ELR (cell line): ENCODE measurements at places on chromosomes 4 and X.
A peak's percentile ranks its signal among the peaks of the same experiment; 100 is the strongest.

DNA sequence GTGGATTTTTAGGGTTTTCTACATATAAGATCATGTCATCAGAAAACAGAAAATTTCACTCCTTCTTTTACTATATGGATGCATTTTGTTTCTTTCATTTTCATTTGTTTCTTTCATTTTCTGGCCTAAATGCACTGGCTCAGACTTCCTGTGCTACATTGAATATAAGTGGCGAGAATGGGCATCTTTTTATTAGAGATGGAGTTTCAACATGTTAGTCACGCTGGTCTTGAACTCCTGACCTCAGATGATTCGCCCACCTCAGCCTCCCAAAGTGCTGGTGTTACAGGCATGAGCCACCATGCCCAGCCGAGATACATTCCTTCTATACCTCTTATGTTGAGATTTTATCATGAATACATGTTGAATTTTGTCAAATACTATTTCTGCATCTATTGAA is 61.8 kb downstream of the BRWD3 start:
- DNase-seq, result peak; percentile 52

DNA sequence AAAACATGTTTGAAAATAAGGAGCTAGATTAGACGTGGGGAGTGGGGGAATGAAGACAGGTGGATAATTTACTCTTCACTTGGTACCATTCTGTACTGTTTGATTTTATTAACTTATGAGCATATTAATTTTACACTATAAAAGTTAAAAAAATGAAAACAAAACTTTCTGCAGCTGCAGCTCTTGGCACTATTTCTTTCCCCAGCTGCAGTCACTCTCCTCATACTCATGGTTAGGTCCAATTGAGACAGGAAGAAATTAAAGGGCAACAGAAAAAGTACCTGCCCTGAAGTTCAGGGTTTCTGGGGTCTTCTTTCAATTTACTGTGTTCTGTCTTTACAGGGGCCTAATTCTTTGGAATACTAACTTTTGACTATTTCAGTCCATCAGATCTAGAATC is 15.4 kb downstream of the MAD2L1 start:
- DNase-seq, result no peak

DNA sequence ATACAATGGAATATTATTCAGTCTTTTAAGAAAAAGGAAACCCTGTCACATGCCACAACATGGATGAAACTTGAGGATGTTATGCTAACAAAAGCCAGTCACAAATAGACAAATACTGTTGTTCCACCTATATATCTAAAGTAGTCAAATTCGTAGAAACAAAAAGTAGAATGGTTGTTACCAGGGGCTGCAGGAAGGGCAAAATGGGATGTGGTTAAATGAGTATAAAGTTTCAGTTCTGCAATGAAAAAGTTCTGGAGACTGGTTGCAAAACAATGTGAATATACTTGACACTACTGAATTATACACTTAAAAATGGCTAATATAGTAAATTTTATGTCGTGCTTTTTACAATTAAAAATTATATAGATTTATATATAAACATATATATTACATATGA is 12.2 kb downstream of the SPOCK3 start:
- no peak for DNase-seq

- no peak for DNase-seq
Observed at GRCh38 chr4:164192844-164193243, 561.1 kb upstream of the SMIM31 start.

DNA sequence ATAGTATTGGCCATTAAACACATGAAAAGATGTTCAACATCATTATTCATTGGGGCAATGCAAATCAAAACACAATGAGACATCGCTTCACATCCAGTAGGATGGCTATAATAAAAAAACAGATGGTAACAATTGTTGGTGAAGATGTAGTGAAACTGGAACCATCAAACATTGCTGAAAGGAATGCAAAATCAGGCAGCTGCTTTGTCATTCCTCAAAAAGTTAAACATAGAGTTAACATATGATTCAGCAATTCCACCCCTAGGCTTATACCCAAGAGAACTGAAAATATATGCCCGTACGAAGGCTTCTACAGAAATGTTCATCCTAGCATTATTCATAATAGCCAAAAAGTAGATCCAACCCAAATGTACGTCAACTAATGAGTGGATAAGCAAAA is 144.0 kb upstream of the NAP1L5 start:
- no peak for DNase-seq

- DNase-seq, result no peak
Observed at GRCh38 chr4:87257523-87257922, 37.1 kb upstream of the KLHL8 start.

GRCh38 chr4:113588895-113589668 is 172.5 kb downstream of the CAMK2D start:
- no peak for DNase-seq

- DNase-seq, result no peak
Observed at GRCh38 chrX:24890677-24891076, 125.1 kb downstream of the ARX start.

DNA sequence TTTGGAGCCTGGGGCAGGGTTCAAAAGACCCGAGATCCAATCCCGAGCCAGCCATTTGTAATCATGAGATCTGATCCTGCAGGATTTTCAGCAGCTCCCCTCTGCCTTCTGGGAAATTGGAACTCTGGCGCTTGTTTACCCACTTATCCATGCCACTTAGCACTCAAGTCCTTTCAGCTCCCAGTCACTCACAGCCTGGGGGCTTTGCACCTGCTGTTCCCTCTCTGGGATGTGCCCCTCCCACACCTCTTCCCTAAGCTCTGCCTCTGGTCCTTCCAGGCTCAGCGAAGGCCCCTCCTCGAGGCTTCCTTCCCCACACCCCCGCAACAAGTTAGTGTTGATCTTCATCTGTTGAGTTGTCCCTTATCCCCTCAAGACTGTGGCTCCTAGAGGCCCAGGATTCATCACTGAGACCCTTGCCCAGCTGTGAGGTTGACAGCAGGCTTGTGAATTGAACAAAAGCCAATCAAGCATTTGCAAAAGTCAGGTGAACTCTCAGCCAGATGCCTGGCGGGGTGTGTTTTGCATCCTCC is 99.1 kb upstream of the AFAP1 start:
- DNase-seq, result no peak

GRCh38 chr4:158965226-158965625 is 137.7 kb upstream of the RAPGEF2 start:
- no peak for DNase-seq

- no peak for DNase-seq
Observed at GRCh38 chrX:110268886-110269285, 49.0 kb downstream of the AMMECR1 start.

DNA sequence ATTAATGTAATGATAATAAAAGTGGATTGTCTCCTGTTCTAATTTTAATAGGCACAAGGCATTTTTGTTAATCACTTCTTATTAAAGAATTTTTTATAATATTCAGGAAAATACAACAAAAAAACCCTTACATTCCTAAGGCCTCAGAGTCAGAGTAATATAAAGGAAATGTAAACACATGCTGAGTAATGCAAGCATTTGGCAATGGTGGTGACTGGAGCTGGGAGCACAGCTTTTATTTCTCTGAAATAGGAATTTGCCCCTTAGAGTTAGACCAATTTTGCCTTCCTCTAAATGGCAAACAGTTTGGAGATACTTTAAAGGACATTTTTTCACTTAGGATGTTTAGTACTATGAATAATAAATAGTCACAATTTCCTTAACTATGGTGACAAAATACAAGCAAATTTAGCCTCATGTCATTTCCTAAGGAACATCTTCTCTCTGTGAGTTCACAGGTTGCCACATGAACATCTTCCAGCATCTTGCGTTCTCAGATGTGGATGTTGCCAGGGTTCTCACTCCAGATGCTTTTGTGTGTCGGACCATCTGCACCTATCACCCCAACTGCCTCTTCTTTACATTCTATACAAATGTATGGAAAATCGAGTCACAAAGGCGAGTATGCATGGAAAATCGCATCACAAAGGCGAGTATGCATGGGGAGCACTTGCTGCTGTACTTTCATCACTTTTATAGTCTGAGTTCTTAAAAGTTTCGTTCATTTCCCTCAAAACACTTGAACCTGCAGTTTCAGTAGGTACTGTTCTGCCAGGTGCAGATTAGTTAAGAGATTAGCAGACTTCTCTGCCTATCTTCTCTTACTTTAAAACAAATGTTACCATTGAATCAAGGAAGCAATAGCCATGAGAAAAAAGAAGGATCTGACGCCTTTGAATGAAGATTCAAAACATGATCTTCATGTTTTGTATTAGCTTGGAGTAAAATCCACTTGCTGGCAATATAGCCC is 15.9 kb upstream of the F11 start:
- DNase-seq, result peak; percentile 51

- DNase-seq, result no peak
Observed at GRCh38 chr4:31016322-31017061, 296.3 kb downstream of the PCDH7 start.

- DNase-seq, result peak; percentile 17
Observed at GRCh38 chrX:77415161-77415560, 32.0 kb upstream of the FGF16 start.

GRCh38 chr4:74628852-74629620 is 165.3 kb downstream of the BTC start:
- peak; percentile 63 for DNase-seq

DNA sequence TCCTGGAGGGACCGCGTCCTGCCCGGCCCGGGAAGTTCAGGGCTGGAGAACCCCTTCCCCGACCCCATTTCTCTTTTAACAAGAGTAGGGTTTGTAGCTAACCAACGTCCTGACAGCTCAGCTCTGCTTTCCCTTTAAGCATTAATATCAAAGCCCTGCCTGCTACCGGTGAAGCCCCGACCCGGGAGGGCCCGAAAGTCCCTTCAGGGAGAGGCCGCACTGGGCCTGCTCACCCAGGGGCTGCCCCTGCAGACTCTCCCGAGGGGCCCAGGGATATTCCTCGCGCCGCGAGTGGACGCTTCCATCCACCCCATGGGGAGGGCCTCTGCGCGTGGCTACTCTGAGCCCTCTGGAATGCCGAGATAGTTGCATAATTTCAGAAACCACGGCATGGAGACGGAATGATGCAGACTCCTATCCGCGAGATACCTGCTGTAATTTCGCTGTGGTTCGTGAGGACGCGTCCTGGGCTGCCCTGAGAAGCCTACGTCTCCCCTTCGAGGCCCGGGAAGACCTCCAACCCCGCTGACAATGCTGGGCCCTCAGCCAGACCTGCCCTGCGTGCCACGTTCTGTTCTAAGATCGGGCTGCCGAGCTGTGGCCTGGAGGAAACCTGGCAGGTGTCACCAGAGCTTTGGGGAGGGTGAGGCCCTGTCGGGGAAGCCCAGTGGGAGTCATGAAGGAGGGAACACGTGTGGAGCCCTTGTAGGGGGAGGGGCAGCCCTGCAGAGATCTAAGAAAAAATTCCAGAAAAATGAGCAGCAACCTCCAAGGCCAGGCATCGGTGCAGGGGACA is 999 bp upstream of the CTBP1 start:
- DNase-seq, result peak; percentile 29

DNA sequence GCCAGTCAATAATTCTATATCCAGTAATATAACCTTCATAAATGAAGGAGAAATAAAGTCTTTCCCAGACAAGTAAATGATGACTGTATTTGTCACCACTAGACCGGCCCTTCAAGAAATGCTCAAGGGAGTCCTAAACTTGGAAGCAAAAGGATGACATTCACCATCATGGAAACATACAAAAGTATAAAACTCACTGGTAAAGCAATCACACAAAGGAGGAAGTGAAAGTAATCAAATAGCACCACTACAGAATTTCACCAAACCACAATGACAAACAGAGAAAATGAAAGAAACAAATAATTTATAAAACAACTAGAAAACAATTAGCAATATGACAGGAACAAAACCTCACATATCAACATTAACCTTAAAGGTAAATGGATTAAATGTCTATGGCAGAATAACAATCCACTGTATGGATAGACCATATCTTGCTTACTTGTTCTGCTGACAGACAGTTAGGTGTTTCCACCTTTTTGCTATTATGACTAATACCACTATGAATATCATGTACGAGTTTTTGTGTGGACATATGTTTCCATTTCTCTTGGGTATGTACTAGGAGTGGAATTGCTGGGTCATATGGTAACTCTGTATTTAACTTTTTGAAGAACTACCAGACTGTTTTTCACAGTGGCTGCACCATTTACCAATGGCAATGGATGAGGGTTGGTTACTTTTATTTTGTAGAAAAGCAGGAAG is 44.9 kb downstream of the NAT8L start:
- DNase-seq, result no peak

DNA sequence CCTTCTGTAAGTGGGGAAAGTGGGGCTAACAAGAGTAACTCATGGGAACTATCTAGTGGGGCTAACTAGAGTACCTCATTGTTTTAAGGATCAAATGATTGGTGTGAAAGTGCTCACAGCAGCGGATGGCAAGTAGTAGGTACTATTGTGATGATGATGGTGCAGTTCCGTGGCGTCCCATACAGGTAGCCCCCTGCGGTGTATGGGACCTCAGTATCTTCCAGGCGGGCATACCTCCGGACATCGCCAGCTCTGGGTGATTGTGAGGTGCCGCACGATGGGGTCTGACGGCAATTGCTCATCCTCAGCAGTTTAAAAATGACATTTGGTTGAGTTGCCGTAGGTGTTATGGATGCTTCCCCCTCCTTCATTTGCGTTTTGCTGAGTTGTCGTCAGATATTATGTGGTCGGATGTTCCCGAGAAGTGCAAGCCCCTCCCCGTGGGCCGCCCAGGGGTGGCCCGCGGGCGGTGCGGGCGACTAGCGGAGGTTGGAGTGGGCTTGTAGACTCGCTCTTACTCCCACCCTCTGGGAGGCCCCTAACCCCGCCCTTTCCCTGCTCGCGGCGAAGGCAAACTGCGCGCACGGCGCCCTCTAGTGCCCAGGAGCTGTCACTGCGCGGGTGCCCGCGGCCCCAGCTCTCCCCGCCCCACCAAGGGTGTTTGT is 18.3 kb upstream of the GPR101 start:
- peak; percentile 56 for DNase-seq

DNA sequence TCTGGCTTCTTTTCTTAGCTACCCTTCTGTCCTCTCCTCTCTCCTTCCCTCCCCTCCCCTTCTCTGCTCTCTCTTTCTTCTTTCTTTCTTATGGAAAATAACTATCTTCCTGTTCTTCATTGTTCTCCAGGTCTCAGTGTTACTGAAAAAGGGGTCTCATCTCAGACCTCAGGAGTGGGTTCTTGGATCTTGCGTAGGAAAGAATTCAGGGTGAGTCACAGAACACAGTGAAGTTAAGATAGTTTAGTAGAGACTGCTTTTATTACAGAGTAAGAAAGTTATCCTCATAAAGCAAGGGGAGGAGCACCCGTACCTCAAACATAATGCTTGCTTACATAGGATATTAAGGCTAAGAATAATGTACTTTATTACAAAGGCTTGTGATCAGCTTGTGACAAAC is 31.8 kb upstream of the CWH43 start:
- peak; percentile 42 for DNase-seq

DNA sequence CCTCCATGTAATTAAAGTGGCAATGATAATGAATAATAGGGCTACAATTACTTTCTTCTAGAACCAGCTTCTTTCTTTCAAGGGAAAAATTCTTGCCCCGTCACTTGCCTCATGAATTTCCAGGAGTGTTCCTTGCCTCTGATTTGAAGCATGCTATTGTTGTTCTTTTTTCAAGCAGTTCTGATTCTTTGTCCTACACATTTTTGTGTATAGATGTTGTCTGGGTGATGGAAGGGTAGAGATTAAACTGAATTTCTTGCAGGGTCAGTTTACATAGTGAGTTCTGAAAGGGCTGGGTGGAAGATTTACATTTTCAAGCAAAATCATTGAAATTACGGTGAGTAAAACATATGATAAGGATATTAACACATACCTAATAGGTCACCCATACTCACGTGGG is 107.0 kb upstream of the TENM3 start:
- no peak for DNase-seq

- no peak for DNase-seq
Observed at GRCh38 chr4:12178614-12179610, 750.2 kb upstream of the HS3ST1 start.
